ENCODE measurements at places on chromosomes 11 and 22. TPM values are rescaled to one million over a fixed set of nuclear protein-coding genes. Genes with fewer than 3 reads are reported as not detected.

The MAP6 gene
- 0.73 TPM for total RNA-seq

The MPZL3 gene
- total RNA-seq, result 0.37 TPM

The DDIAS gene
- 8.0 TPM for total RNA-seq

The MAP4K2 gene
- 7.0 TPM for total RNA-seq

The MUC6 gene
- total RNA-seq, result not detected
